ENCODE measurements at places on chromosomes 1 and 21. TPM values are rescaled to one million over a fixed set of nuclear protein-coding genes. Genes with fewer than 3 reads are reported as not detected.

Gene C4BPB
- 0.30 TPM for total RNA-seq

Gene SPRR2B
- not detected for total RNA-seq

Gene PLA2G2A
- 1.9 TPM for total RNA-seq

DNA sequence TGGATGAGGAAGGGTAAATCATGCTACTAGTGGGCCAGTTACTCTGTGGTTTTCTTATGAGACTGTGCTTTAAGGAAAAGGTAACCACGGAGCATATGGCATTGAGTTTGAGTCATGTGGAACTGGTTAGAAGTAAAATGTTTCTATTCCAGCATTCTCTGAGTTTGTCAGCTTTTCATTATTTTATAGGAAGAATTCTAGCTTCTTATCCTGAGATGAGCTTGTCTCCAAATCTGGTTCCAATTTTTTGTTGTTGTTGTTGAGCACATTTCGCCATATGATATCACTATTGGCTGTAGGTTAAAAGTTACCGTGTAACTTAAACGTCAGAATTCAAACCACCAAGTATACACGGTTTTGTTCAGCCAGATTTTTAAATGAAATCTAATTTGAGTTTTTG, 69.9 kb downstream of the ATF6 start:
- no peak overlapping the region for H3K4me3 ChIP-seq
- no peak for DNase-seq
- H3K36me3 ChIP-seq = peaks cover 23% of the 10 kb centered on the region
- no peaks in the 10 kb centered on the region for H3K4me1 ChIP-seq

All from WTC11 (cell line).